ENCODE measurements at places on chromosomes 3 and 15. TPM values are rescaled to one million over a fixed set of nuclear protein-coding genes. Genes with fewer than 3 reads are reported as not detected.

COL8A1 gene
- total RNA-seq, result 15.6 TPM

SERPINI1 gene
- 1.4 TPM for total RNA-seq

ISLR2 gene
- 0.09 TPM for total RNA-seq

BSN gene
- total RNA-seq, result under 0.01 TPM

SLC28A1 gene
- not detected for total RNA-seq

SKOR1 gene
- total RNA-seq, result 0.11 TPM

CNTN4 gene
- 0.17 TPM for total RNA-seq

CYP1A2 gene
- not detected for total RNA-seq

CLDN16 gene
- total RNA-seq, result not detected
